ENCODE measurements at places on chromosomes 7 and 10.

- peak; percentile 91 for DNase-seq
Observed at GRCh38 chr10:80408242-80409101, at the start of gene PRXL2A. Gene PRXL2A (plus strand): TSS chr10:80408551. CDS start chr10:80420468, 11,917 bp downstream.

DNA sequence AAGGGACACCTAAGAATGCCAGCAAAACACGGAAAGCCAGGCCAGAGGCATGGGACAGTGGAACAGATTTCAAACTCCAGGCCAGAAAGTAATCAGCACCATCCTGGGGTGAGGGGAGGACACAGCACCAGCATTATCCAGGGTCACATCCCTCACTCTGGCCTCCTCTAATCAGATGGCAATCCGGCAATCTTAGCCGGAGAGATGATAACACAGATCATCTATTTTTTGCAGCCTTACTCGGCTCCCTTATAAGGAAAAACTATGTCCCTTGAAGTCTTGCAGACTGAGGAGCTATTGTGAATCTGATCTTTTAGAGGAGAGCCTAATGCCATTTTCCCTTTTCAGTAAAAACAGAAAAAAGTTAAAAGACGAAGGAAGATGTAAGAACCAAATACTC is 16.5 kb downstream of the TRIL start:
- DNase-seq: no peak

- DNase-seq: no peak
Observed at GRCh38 chr10:70459061-70459773, 17.7 kb upstream of the NODAL start.

GRCh38 chr7:416761-417624 is 102.7 kb downstream of the PDGFA start:
- no peak for DNase-seq

GRCh38 chr7:116673457-116673865 is 1.5 kb downstream of the MET start:
- no peak for DNase-seq

DNA sequence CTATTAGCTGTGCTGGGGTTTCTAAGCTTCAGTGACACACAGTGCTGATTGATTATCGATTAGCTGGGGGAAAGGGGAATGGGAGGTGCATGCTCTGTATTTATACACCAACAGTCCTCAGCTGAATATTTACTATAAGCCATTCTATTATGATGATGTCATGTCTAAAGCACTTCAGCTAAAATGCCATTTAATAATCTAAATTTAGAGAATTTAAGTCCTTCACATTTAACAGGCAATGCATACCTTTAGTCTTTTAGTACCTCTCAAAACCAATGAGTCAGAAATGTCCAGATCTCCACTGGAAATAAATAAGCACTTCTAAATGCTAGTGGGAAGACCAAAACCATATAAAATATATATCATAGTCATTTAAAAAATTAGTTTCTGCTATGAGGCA is 24.6 kb downstream of the RPP38 start:
- DNase-seq: no peak

- no peak for DNase-seq
Observed at GRCh38 chr10:24446739-24447138, 237.8 kb downstream of the KIAA1217 start.

DNA sequence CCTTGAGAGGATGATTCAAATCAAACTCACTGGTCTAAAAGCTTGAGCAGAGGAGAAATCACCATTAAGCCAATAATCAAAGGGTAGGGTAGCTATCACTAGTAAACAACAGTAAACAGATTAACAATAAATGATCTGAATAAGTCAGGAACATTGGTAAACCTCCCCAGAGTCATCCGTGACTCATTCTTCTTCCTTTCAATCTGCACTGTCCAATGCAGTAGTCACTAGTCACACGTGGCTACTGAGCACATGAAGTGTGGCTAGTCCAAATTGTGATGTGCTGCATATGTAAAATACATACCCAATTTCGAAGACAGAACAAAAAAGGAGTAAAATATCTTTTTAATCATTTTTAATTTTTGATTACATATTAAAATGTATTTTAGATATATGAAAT is 64.0 kb downstream of the ERCC6 start:
- no peak for DNase-seq

DNA sequence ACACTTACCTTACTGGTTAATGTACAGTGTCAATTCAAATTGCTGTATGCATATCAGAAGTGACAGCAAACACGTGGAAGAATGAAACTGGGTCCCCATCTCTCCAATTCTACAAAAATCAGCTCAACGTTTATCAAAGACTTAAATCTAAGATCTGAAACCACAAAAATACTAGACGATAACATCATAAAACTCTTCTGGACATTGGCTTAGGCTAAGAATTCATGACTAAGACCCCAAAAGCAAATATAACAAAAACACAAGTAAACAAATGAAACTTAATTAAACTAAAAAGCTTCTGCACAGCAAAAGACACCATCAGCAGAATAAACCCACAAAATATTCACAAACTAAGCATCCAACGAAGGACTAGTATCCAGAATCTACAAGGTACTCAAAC is 35.9 kb upstream of the PFKP start:
- no peak for DNase-seq

DNA sequence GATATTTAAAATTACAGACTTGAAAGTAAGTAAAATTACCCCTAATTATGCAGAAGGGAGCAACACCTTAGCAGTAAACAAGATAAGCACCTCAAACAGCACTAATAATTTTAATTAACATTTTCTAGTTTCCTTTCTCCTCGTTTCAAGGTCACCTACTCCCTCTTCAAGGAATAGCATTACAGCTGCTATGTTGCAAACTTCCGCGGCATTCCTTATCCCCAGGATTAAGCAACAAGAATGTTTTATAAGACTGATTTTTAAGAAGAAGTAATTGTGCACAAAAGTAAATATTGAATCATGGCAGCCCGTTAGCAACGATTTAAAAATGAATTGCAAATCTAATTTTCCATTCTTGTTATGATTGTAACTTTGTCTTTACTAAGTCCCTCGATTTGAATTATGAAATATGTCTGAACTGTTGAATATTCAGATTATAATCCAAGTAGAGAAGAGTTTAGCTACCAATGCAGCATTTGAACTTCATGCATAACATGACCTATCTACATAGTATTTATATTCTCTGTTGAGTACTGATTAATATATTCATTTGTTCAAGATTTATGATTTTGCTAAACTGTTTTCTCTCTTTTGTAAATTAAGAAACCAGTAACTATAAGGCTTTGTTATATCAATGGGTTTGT is 593.5 kb upstream of the MGMT start:
- DNase-seq: no peak

GRCh38 chr10:73910401-73910763 is 550 bp upstream of the PLAU start:
- DNase-seq: no peak

DNA sequence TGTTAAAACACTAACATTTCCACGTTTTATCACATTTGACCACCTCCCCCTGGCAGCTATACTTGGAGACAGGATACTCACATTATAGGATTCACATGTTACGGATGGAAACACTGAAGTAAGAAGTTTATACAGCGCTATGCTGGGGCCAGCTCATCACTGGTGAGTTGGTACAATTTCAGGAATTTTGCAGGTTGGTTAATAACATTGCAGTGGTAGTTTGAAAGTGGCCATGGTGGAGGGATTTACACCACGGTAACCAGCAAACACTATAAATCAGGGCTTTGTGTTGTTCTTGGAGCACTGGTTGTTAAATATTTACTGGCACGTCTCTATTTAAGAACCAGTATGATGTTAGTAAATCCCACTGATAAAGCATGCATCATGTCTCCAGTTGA is 174.0 kb downstream of the GFRA1 start:
- DNase-seq: no peak

DNA sequence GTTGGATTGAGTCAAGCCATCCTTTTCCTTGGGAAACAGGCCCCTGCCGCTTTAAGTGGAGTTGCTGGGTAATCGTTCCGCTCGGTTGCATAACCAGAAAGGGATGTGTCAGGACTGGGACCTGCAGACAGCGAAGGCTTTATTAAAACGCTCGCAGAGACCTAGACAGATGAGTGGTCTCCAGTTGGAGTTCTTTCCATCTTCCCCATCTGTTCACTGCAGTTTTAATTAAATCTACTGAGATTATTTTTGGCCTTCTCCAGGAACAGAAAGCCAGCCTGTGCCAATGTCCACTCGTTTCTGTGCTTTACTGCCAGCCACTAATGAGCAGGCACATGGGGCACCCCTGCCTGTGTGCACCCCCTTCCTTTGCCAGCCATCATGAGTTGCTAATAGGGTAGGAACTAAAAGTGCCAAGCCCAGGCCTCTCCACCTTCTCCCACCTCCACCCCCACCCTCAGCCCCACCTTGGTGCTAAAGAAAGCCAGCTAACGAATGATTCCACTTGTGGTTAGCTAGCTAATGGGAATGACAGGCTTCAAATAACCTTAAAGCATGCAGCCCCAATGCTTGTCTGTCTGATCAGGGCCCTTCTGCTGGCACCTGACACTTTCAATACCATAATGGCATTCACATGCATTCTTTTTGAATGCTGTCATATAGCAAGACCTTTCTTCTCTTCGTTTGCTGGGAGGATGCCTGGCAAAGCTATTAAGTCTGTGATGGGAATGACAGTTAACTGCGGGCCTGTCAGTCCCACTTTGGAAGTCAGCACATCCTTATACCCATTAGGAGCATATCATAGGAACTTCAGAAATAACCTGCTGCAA is 556.8 kb upstream of the GALNT17 start:
- no peak for DNase-seq

DNA sequence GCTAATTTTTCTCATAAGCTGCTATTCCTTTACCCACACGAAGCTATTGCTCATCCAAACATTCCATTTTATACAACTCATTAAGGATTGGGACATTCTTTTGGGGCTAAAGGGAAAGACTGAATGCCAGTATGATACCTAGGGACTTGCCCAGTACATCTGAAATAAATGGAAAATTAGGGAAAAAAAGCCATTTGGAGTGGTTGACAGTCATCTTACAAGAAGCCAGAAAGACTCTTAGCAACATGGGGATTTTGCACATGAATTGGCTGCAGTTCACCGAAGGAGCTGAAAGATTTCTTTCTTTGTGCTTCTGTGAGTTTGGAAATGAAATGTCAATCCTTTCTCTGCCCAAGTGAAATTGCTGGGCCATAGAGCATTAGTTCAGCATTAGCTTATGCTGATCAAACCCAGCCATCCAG is 43.3 kb upstream of the MTURN start:
- no peak for DNase-seq

- DNase-seq: no peak
Observed at GRCh38 chr7:151431281-151431767, 8.6 kb downstream of the CRYGN start.

DNA sequence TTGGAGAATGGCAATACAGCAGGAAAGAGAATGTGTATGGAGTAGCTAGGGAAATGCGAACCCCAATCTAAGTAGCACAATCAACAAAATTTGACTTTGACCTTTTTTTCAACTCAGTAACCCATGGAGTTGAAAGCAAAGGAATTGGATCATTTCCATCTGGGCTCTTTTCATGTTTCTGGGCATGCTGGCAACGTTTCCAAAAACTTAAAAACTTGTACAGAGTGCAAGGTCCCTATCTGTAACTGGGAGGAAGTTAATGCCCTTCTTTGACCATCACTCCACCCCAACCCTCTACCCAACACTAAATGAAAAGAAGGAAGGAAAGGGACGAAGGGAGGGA is 1.3 kb upstream of the HIBADH start:
- DNase-seq: no peak

DNA sequence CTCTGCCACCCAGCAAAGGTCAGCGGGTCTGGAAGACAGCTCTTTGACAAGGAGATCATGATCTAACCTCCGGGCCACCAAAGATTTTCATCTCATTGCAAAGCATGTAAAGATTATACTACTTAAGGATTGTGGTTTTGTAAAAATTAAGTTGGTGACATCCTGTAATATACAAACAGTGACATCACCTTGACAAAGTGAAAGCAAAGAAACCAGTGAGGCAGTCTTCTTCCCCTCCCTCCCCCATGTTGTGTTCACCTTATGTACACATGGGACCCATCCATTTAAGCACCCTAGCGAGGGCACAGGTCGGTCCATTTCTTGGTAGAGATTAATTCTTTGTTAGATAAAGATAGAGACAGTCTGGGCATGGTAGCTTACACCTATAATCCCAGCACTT is 3.9 kb downstream of the MDH2 start:
- DNase-seq: no peak

DNA sequence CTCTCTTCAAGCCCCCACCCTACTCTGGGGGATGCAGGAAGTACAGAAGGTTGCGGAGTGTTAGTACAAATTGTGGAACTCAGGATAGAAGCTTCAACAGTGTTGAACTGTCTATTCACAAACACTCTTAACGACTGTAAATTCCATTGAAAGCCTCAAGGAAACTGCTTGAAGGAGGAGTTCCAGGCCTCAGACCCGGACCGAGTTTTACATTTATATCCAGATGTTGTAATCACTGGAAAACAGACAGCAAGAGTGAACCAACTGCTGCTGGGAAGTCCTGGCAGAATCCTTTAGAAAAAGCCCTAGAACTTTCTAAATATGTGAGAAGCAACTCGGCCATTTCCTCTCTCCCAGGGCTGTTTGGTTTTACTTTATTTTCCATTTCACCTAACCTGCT is 84.1 kb upstream of the LRRC18 start:
- no peak for DNase-seq

DNA sequence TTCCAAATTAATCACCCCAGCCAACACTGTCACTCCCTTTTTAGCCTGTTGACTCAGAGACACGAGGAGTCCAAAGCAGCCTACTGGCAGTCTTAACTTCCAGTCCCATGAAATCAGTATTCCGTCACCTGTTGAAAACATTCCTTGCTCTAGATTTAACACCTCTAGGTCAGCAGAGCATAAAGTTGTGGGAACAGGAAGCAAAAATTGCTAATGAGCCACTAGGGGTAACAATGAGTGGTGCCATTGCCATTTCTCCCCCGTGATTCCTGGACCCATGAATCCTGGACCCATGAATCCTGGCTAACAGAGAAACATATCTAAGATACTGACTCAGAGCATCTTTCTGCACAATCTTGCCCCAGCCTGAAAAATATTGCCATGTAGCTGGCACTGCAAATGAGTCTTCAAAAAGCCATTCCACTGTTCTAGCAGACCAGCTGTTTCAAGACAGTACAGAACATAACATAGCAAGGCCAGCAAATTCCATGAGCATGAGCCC is 252.7 kb upstream of the PTER start:
- DNase-seq: no peak

DNA sequence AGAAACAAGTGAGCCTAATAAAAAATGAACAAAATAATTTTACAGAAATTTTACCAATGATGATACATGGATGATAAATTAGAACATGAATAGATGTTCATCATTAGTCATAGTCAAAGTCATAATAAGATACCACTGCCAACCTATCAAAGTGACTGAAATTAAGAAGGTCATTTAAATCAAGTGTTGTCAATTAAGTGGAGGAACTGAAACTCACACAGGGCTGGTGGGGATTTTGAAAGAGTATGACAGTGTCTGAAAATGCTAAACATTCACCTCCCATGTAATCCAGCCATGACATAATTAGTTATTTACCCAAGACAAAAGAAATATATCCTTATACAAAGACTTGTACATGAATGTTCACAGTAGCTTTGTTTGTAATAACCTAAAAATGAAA is 57.1 kb upstream of the DYNC1I1 start:
- no peak for DNase-seq
